ENCODE measurements at places on chromosomes 2 and 18.

- no peak for DNase-seq
Measured at GRCh38 chr2:100146657-100146960, 4.2 kb upstream of the AFF3 start.

DNA sequence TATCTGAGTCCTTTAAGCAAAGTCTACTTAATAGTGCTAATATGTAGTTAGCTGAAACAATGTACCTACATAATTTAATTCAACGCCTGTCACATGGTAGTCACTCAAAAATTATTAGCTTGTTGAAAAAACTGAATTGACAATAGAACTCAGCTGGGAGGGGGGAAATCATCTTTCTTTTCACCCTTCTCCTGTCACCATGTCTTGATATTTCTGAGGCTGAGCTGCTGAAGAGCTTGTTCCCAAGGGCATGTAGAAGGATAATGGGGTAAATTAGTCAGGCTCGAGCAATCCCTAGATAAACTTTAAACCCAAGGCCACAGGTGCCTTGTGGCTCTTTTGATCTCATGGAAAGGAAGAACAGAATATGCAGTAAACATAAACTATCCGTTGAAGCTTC, 339.6 kb upstream of the LRATD1 start:
- DNase-seq, result no peak

DNA sequence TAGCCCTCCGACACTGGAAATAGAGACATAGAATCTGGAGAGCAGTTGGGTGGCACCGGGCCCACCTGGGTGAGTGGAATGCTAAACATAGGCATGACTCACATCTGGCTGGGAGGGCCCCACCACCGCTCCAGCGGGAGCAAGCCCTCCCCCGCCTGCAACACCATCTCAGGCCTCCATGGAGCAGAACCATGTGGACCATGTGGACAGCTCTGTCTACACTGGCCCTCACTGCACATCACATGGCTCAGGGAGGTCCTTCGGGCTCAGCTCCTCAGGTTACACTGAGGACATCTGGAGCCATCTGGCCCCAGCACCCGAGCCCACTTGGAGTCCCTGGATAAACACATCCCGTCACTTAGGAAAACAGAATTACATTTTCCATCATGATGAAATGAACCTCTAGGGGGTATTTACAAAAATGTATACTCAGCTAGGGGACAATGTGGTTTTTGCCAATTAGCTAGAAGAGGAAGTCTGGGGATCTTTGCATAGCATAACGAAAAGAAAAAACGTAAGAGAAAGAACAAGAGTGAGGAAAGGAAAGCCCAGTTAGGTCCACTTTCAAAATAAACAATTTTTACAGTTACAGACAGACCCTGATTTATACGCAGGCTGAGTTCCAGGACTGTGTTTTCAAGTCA, 30.7 kb upstream of the MLPH start:
- no peak for DNase-seq

DNA sequence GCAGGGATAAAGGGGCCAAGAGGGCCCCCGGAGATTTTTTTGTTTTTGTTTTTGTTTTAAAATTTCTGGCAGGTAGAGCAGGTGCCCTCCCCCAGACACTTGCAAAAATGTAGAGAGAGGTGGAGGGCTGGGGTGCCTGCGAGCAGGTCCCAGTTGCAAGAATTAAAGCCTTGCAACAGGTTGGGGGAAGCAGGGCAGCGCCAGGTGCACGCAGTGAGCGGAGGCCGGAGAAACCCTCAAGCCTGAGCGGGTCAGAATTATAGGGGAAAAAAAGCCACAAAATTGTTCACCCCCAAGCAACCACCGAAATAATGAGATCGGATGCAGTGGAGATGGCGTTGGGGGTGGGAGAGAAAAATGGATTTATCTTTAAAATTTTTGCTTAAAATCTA, 527 bp downstream of the IGFBP5 start:
- no peak for DNase-seq

- DNase-seq, result no peak
Measured at GRCh38 chr18:28657961-28658360, 481.0 kb upstream of the CDH2 start.

- no peak for DNase-seq
Measured at GRCh38 chr2:127414638-127415592, 3.3 kb upstream of the PROC start.

GRCh38 chr2:229201521-229201920, 69.6 kb downstream of the PID1 start:
- no peak for DNase-seq

DNA sequence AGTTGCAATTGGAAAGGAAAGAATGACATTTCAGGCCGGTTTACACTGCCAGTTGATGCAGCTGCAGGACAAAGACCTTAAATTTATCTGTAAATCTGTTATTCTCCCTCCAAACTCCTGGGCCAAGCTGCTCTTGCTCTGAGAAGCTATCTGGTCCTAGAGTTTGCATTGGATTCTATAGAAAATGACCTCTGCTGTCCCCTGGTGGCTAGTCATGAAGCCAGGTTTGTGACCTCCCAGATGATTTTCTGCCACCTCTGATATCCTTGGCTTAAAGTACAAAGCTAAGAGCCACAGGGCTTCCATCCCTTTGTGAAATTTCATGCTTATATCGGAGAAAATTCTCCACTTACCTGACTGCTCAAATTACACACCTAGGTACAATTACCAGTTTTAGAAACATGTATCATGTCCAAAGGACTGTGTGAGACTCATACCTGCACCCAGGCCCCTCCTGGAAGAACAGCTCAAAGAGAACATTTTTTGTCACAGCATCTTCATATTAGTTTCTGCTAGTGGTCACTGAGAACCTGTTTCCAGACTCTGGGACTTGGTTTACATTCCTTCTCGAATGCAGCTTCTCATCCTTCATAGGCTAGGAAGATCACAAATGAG, 28.9 kb upstream of the IER3IP1 start:
- DNase-seq, result no peak

DNA sequence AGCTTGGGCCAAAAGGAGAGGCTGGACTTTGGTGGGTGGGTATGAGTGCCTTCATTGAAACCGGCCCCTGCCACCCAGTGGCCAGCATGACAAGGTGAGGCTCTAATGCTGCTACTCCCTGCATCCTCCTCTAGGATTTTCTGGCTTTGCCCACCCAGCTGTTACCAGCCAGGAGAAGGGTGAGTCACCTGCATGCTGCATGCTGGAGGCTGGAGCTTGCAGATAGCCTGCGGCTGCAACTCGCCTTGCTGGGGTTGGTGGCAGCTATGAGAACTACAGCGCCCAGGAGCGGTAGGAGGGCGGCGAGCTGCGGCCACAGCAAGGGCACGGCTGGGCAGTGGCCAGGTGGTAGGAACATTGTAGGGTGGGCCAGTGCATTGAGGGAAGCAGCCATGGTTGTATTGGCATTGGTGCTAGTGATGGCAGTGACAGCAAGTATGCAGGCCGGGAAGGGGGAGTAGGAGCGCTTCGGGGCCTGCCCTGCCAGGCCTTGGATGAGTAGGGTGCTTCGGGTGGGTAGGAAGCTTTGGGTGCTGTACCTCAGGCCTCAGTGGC, 75.4 kb upstream of the SLC35G4 start:
- DNase-seq, result no peak

- no peak for DNase-seq
Measured at GRCh38 chr18:8757396-8757997, 52.1 kb downstream of the MTCL1 start.

DNA sequence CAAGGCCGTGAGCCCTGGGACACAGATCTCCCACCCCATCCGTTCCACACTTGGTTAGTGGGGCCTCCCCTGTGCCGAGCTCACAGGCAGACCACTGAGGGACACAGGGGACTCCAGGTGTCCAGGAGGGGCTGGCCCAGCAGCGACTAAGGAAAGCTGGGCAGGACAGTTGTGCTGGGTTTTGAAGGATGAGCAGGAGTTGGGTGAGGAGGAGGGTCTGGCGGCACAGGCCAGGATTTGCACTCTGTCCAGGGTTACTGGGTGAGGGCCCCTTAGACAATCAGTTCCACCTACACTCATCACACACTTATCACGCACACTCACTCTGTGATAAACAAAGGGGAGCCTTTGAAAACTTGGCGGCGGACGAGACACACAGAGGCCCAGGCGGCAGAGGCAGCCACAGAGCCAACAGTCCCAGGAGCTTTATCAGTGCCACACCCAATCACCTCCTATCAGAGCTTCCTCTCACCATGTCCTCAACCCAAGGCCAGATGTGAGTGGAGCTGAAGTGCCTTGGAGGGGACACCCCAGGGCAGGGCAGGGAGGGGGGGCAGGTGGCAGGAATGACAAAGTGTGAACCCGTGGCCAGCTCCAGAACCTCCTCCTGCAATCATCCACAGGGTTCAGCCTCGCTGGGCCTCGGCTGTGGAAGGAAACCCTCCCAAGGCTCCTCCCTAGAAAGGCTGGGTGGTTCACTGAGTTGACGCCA, 26.6 kb downstream of the BIN1 start:
- no peak for DNase-seq

- DNase-seq, result no peak
Measured at GRCh38 chr2:239203443-239204135, 197.2 kb downstream of the HDAC4 start.

GRCh38 chr2:186605041-186605440, 15.2 kb downstream of the ITGAV start:
- DNase-seq, result no peak

GRCh38 chr18:11047156-11047555, 102.2 kb downstream of the PIEZO2 start:
- DNase-seq, result no peak

- DNase-seq, result no peak
Measured at GRCh38 chr2:28134262-28134812, 243.8 kb downstream of the BABAM2 start.

- no peak for DNase-seq
Measured at GRCh38 chr18:49344096-49344495, 116.3 kb downstream of the DYM start.

DNA sequence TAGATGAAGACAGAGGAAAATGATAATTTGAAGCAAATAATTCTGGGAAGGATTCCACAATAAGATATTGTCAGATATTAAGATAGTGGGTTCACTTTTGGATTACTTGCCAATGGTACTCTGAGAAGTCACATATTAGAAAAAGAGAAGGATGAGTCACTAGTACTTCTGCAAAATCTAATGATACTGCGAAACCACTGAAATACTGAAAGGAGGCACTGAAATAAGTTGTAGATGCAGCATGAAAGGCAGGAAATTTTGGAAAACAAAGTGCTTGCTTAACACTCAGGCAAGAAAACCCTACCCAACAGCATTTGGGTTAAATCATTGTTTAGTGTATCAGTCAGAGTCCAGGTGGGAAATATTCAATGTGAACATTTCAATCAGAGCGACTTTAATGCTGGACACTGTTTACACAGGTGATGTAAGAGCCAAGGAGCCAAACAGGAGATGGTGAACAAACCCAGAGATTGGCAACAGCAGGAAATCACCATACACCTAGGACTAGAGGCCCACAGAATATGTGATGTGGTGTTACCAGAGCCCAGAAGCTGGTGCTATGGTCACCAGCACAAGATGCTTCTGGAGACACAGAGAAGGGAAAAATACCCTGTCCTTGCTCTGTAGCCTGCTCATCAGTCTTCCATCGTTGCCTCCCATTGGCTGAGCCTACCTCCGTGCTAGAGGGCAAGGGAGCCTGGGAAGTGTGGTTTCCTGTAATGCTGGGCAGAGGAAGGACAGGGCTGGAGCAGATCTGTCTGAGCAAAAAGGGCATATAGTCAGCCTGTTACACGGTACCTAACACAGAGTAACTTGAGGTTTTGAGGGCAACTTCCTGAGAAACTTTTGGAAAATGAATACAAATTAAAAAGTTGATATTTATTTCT, 204.7 kb upstream of the ITGA4 start:
- DNase-seq, result no peak

DNA sequence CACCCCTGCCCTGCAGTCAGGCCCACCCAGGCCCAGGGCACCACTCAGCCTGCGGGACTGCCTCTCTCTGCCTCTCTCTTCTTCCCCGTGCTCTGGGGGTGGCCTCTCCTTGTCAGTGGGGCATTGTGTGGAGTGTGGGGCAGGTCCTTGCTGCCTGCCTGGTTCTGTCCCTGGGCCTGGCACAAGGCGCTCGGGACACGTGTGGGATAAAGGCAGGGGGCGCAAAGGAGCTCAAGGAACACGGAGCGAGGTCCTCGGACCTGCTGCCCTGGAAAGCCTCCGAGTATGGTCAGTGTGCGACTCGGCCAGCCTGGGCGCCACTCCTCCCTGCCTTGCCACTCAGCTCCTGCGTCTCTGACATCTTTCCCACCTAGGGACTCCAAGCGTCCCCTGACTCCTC, 262.2 kb downstream of the HDAC4 start:
- DNase-seq, result no peak

- DNase-seq, result no peak
Measured at GRCh38 chr18:49853436-49853835, 40.1 kb upstream of the ACAA2 start.

DNA sequence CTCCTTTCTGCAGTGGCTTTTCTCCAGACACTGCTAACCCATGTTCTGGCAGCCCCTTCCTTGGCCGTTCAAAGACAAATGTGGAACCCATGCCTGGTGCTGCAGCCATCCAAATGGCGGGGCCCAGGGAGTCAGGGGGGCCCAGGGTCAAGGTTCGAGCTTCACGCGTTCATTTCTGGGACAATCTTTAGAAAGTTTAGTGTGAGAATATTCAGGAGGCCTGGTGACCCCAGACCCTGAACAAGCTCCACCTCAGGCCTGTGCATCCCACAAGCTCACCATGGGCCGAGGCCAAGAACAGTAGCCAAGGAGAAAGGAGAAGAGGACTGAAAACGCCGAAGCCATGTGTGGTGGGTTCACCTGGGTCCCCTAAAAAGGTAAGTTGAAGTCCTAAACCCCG, 54.4 kb downstream of the ANKMY1 start:
- no peak for DNase-seq

GRCh38 chr18:5197032-5197434, at the start of gene AKAIN1:
Gene AKAIN1, minus strand, starts transcription at chr18:5197257. Its CDS starts 204 bp downstream, at chr18:5197053.
- no peak for DNase-seq

DNA sequence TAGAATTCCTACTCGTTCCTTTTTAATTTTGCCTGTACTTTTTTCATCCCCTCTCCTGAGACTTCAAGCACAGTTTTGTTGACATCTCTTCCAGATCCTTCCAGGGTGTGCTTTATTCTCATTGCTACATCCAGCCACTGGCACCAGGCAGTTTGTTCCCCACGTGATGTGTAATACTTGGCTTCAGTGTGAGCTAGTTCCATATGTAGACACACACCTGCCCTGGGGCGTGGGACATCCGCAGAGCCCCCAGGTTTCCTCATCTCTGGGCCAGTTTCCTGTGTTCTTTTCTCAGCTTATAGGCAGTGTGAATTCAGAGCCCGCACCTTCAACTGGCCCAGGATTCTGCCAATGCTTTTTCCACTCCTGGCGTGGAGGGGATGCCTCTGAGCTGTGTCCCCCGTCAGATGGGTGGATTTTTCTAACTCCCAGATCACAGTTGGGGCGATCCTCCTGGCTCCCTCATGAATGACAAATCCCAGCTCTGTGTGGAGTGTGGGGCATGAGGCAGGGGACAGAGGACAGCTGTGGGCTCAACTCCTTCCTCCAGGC, 46.6 kb downstream of the DIPK1C start:
- DNase-seq, result no peak

GRCh38 chr2:161049559-161049958, 110.7 kb upstream of the TANK start:
- no peak for DNase-seq

DNA sequence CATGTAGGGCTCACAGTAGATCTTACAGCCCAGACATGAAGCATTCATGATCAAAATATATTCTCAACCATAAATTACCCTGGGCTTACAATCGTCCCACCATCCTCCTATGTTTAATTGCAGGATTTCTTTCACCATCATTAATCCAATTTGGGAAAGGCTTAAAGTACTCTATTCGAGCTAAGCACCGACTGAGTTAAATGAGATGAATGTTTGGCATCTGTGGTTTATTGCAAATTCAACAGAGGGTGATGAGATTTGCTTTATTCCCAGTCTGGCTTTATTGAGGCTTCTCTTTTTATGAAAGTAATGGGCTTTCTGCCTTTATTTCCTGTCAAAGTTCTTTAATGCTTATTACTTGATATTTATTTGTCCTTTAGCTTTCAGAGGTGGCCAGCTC, 159.0 kb downstream of the METTL4 start:
- DNase-seq, result no peak

Measured in GM12892 (cell line).